ENCODE measurements at places on chromosomes 13 and 19. TPM values are rescaled to one million over a fixed set of nuclear protein-coding genes. Genes with fewer than 3 reads are reported as not detected.

TBXA2R gene
- total RNA-seq = 0.70 TPM

GRCh38 chr13:52652980-52653303 is 306 bp downstream of the SUGT1 start:
- peaks cover 7% of the 10 kb centered on the region for H3K4me1 ChIP-seq
- H3K4me3 ChIP-seq = peak overlapping the region; percentile 84
- no peaks in the 10 kb centered on the region for H3K27me3 ChIP-seq
- no peak for DNase-seq
- H3K27ac ChIP-seq = peak overlapping the region; percentile 97
- H3K36me3 ChIP-seq = peaks cover 24% of the 10 kb centered on the region

DNA sequence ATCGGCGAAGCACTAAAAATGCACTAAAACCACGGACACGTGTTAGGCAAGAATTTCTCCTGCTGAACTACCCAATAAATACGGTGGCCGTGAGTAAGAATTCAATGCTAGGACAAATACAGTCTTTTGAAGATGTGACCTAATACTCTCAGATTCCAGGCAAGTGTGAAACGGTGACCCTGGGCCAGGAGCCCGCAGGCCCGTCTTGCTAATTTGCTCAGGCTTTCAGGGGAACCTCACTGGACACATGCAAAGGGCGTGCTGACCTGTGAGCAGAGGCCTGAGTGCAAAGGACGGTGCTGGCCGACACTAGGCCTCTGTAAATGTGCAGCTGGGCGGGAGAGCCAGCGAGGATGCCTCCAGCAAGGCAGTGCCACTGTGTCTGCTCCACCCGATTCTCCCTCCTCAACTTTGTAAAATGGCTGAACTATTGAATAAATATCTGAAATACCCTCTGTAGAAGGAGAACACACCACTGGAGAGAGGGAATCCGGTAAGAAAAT is 70.1 kb downstream of the STK24 start:
- DNase-seq = no peak
- peak overlapping the region; percentile 39 for H3K27ac ChIP-seq
- H3K4me3 ChIP-seq = no peak overlapping the region
- H3K4me1 ChIP-seq = peaks cover 31% of the 10 kb centered on the region
- no peaks in the 10 kb centered on the region for H3K36me3 ChIP-seq

- no peaks in the 10 kb centered on the region for H3K36me3 ChIP-seq
- no peak overlapping the region for H3K4me3 ChIP-seq
- no peak overlapping the region for H3K27ac ChIP-seq
- H3K27me3 ChIP-seq = no peaks in the 10 kb centered on the region
- H3K4me1 ChIP-seq = no peaks in the 10 kb centered on the region
Measured at GRCh38 chr13:44507639-44508038, 68.5 kb downstream of the TSC22D1 start.

DNA sequence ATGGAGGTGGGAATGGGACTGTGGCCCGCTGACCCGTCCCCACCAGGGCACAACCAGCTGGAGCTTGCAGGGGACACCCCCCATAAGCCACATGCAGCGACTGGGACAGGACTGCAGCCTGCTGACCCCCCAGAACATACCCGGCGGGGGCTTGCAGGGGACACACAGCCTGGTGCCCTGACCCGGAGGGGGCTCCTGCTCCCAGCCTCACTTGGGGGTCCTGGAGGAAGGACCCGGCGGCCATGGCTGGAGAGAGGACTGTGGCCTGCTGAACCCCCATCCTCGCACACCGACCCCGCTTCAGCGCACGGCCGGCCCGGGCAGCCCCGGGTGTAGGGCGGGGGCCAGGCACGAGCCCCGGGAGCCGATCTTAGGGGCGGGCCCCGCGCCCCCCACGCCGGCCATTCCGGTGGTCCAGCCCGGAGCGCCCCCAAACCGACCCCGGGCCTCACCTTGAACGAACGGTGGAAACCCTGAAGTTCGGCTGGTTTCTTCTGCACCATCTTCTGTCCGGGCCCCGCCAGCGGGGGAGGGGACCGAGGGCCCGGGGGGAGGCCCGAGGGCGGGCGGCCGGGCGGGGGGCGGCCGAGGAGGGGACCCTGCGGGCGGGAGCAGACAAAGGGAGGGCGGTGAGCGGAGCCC is 574 bp downstream of the MKNK2 start:
- no peak for DNase-seq
- peaks cover 4% of the 10 kb centered on the region for H3K36me3 ChIP-seq
- H3K4me3 ChIP-seq = peak overlapping the region; percentile 98

GRCh38 chr13:75025956-75026355 is 456.0 kb downstream of the TBC1D4 start:
- no peak overlapping the region for H3K4me3 ChIP-seq
- H3K27me3 ChIP-seq = no peaks in the 10 kb centered on the region
- no peaks in the 10 kb centered on the region for H3K4me1 ChIP-seq
- no peak overlapping the region for H3K27ac ChIP-seq
- no peak for DNase-seq
- no peaks in the 10 kb centered on the region for H3K36me3 ChIP-seq

All from A673 (cell line).